ENCODE measurements at places on chromosomes 3 and 15.

DNA sequence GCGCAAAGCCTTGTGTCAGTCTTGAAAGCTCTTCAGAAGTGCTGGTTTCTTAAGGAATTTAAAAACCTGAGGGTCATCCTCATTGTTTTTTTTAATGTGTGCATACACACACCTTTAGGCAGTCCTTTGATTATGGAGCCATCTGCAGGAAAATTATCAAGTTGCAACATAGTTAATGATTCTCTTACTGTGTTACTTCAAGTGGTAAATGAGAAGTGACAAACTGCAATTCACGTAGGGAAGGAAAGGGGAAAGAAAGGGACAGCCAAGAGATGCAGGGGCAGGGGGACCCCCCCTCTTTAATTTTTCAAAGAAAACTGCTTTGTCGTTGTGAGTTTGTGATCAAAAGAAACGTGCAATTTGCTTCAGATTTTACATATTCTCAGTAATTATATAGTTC is 162.4 kb upstream of the CGNL1 start:
- no peak for DNase-seq

- DNase-seq = no peak
Observed at GRCh38 chr15:90512276-90512675, 17.4 kb upstream of the CRTC3 start.

- DNase-seq = no peak
Observed at GRCh38 chr3:193686665-193687483, 93.9 kb downstream of the OPA1 start.

DNA sequence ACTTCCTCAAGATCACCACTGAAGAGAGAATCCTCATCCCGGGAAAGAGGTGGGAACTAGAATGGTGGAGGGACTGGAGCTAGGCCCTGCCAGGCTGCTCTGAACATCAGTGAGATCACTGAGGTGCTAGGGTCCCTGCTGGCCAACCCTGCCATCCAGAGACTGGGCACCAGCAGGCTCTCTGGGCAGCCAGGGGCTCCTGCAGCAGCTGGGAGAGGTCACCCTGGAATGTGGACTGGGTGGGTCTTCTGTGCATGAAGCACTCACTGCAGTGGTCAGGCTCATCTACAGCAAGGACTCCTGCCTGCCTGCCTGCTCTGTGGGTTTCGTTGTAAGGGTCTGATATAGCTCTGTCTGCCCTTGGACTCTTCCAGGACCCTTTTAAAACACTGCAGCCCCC is 24.9 kb downstream of the ALS2CL start:
- DNase-seq = no peak

All from stimulated activated CD4-positive, alpha-beta T cell treated with anti-CD3 and anti-CD28 coated beads, TNF-alpha, amount 100 ng/mL, for 1 hour (primary cell).